ENCODE measurements at places on chromosomes 4 and X.

GRCh38 chr4:181234951-181235680 is 1008.1 kb upstream of the TENM3 start:
- DNase-seq, result no peak

GRCh38 chr4:114091546-114091945 is 112.1 kb upstream of the ARSJ start:
- DNase-seq, result no peak

DNA sequence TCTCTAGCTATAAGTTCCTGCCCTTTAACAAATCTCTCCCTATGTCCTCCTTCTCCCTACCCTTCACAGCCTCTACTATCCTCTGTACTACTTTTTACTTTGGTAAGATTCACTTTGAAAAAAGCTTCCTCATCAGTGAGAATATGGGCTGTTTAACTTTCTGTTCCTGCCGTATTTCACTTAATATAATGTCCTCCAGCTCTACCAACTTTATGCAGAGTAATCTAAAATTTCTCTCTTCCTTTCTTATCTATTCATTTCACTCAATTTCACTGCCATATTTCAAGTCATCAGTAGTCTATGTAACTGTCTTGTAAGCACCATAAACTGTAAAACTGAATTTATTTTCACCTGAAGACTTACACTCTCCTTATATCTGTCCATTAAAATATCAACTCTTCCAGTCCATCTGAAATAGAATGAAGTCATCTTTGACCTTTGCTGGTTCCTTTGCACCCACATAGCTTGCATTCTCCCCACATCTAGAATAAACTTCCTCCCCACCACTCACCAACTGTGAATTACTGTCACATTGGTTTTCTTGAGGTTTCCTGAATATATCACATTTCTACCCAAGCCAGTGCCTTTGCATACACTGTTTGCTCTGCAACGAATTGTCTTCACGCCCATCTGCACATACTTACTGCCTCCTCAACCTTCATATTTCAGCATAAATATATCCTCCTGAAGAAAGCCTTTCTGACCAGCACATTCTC is 54.6 kb downstream of the ARAP2 start:
- DNase-seq, result no peak

- DNase-seq, result peak; percentile 85
Observed at GRCh38 chr4:55358668-55359067, 12.6 kb downstream of the SRD5A3 start.

GRCh38 chrX:119228512-119229252 is 7.4 kb upstream of the PGRMC1 start:
- peak; percentile 47 for DNase-seq
